ENCODE measurements at places on chromosomes 1 and 21.

DNA sequence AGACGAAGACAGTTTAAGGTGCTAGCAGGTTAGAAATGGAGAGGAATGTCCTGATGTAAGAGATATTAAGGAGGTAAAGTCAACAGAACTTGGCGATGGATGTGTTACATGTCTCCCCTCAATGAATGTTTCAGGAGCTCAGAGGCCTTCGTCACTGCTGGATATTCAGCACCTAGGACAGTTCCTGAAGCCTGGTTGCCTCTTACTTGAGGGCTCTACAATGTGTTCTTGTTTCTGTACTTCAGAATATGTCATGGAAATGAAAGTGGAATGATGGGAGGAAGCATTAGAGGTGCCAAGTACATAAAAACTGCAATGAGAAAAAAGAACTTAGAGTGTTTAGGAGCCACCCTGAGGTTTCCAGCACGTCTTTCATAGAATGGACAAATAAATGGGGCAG is 17.7 kb downstream of the TNR start:
- no peak for DNase-seq

DNA sequence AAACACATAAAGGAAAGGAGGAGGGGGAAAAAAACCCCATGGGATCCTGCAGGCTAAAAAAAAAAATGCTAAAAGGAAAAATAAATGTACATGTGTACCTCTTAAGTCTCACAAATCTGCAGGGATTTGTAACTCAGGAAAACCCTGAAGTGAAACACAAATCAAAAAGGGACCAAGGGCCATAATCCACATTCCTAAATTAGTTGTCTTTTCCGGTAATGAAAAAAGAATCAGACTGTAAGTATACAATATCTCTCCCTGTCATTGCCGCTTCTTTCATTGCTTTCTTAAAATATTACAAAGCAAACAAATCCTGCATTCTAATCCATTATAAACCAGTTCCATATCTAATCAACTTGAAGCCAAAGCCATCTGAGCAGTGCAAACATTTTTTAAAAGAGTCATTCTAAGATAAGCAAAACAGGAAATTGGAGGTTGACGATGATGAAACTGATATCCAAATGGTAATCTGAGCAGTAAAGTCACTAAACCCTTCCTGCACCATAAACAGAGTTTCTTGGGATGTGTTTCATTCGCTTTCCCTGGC is 58.7 kb upstream of the SIM2 start:
- DNase-seq, result no peak

DNA sequence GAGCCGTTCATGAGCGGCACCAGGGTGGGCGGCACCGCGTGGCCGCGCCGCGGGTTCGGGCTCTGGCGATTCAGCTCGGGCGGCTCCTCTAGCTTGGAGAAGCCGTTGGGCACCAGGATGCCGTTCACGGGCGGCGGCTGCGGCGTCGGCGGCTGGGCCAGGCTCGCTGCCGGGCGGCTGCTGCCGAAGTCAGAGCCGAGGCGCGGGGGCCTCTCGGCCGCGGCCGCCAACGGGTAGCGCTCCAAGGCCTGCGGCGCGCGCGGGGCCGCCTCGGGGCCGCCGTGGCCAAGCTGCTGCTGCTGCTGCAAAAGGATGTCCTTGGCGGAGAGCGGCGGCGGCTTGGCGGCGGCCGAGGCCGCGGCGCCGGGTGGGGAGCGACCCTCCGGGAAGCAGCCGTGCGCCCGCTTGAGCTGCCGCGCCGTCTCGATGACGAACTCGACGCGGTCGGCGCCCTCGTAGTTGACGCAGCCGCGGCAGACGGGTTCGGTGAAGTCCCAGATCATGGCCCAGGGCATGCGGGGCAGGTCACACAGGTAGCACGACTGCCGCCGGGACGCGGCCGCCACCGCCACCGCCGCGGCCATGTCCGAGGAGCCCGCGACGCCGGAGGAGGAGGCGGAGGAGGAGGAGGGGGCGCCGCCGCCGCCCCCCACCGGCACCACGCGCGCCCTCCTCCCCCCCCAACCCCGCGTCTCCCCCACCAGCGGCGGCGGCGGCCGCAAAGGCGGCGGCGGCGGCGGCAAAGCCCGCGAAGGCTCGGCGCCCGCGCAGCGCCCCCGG is 877 bp downstream of the IRF2BP2 start:
- DNase-seq, result peak; percentile 73

GRCh38 chr21:25459365-25459764 is 147.9 kb downstream of the MRPL39 start:
- DNase-seq, result no peak

- DNase-seq, result no peak
These were observed 5.8 kb downstream of the ELF3 start for GRCh38 chr1:202016022-202016810.

DNA sequence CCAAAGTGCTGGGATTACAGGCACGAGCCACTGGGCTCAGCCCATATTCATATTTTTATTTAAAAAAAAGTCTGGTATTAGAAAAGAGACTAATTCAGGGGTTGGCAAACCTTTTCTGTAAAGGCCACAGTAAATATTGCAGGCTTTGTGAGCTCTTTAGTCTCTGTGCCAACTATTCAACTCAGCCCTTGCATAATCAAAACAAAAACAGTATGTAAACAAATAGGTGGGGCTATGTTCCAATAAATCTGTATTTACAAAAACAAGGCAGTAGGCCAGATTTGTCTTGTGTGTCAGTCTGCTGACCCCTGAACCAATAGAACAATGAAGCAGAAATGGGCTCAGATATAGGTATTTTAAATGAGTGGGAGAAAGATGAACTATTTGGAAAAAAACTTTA is 49.3 kb downstream of the CDC42BPA start:
- no peak for DNase-seq

DNA sequence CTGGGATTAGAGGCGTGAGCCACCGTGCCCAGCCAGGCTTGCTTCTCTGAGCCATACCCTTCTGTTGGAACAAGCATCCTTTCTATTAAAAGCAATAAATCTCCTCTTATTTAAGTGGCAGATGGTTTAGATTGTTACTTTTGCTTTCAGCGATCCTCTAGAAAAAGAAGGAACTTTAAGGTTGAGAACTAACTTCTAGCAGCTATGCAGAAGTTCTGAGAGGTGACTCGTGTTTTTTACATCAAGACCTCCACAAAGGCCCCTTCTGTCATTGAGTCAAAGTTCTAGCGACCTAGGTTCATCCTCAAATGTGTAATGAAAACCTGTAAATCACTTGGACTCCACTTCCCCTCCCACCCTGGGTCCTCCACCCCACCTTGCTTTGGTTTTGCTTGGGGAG is 30.8 kb downstream of the PLEKHO1 start:
- no peak for DNase-seq

- DNase-seq, result no peak
These were observed 87.9 kb upstream of the PTBP2 start for GRCh38 chr1:96633695-96634094.

DNA sequence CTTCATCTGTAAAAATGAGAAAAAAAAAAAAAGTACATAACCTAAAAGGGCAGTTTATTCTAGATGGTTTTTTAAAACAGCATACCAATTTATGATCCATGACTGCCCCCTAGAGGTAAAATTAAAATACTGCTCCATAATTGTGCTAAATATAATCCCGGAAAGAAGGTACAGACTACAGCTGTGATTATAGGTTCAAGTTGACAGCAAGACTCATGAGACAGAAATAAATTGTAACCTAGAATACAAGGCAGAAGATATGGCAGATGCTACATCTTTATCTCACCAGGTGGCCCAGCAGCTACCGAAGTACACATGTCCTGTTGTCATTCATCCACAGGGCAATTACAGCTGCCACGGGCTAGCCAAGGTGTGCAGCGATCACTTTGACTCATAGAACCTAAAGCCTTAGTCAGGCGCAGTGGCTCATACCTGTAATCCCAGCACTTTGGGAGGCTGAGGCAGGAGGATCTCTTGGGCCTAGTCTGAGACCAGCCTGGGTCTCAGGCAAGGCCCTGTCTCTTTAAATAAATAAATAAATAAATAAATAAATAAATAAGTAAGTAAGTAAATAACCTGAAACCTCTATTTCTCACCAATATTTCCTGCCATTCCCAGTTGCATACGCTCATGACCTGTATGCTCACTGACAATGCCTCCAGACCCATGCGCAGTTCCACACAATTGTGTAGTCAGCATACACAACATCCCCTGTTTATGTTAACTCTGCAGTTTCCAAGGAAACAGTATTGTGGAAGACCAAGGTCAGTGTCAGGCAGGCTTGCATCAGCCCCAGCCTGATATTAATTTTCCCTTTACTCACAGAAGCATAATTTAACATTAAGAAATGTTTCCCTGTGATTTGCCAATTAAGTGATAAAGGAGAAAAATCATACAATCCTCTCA is 18.3 kb upstream of the PPIE start:
- peak; percentile 80 for DNase-seq

- no peak for DNase-seq
These were observed 339.5 kb upstream of the C1orf87 start for GRCh38 chr1:60413091-60413490.

- no peak for DNase-seq
These were observed 168.7 kb upstream of the NR5A2 start for GRCh38 chr1:199858856-199859255.

- no peak for DNase-seq
These were observed 92.5 kb upstream of the FMN2 start for GRCh38 chr1:239999170-239999569.

DNA sequence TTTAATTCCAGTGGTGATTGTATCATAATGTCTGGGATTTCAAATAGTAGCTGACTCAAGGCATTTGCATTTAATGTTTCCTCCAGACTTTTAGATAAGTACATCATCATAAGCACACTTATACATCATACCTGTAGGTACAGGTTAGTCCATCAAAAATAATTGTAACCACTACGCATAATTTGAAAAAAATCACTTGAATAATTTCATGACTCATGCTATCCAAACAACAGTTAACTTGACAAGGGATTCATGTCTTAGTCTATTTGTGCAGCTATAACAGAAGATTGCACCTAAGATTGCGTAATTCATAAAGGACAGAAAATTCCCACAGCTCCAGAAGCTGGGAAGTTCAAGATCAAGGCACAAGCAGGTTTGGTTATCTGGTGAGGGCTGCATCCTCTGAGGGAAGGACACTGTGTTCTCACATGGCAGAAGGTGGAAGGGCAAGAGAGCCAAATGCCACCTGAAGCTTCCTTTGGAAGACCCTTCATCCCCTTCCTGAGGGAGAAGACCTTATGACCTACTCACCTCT is 801.7 kb upstream of the BRINP3 start:
- no peak for DNase-seq

- no peak for DNase-seq
These were observed 55.4 kb upstream of the PTGFRN start for GRCh38 chr1:116854403-116854690.

DNA sequence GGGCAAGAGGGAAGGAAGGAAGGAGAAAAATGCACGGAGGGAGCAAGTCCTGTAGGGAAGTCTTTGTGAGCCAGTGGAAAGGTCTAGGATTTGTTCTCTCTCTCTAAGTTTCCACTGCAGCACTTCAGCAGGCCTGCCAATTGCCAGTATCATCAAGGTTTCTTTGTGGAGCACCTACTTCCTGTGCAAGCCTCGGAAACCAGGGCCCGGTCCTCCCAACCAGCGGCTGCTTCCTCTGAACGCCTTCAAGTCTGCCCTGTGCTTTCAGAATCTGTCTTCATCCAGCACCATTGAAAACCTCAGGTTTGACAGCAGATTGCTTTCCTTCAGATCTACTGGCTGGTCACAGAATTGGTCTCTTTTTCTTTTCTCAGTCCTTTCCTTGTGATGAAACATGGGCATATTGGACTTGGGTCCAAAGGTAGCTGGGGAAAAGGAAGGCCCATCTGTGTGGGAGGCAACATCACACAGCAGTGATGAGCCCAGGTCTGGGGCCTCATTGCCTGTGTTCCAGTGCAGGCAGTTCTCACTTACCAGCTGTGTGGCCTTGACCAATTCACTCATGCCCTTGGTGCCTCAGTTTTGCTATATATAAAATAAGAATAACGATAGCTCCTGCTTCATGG is 144.5 kb downstream of the SEC16B start:
- no peak for DNase-seq

- no peak for DNase-seq
These were observed 405.7 kb upstream of the NCAM2 start for GRCh38 chr21:20592463-20592862.

- DNase-seq, result no peak
These were observed 50.1 kb upstream of the RHOU start for GRCh38 chr1:228685081-228685660.

GRCh38 chr1:204792354-204792692 is 78.3 kb upstream of the NFASC start:
- no peak for DNase-seq

DNA sequence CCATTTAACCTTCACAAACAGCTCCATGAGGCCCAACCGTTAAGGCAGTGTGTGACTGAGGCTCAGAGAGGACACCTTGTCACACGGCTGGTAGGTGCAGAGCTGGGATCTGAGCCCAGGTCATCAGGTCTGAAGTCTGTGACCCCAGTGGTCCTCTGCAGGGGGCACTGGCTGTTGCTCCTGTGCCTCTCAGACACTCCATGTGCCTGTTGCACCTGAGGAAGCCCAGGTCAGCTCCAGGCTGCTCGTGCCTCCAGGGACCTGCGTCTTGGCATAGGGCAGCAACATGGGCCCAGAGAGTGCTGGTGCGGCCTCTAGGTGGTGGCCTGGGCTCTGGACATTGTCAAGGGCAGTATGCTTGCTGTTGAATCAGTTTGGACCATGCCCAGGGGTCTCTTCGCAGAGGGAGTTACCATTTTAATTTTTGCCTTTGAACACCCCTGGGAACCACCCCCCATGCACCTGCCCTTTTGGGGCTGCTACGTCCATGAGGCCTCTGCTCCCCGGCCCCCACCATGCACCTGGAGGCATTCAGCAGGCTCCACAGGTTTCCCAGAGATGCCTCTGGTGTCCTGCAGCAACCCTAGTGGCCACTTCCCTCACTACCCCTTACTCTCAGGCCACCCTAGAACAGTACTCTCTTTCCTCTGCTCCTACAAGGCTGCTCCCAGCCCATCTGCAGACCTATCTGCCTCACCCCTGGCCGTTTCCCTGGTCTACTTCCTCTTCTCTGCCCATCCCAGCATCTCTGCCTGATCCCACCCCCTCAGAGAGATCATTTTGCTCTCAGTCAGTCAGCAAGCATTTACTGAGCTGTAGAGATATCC is 25.2 kb upstream of the EPS8L3 start:
- no peak for DNase-seq

DNA sequence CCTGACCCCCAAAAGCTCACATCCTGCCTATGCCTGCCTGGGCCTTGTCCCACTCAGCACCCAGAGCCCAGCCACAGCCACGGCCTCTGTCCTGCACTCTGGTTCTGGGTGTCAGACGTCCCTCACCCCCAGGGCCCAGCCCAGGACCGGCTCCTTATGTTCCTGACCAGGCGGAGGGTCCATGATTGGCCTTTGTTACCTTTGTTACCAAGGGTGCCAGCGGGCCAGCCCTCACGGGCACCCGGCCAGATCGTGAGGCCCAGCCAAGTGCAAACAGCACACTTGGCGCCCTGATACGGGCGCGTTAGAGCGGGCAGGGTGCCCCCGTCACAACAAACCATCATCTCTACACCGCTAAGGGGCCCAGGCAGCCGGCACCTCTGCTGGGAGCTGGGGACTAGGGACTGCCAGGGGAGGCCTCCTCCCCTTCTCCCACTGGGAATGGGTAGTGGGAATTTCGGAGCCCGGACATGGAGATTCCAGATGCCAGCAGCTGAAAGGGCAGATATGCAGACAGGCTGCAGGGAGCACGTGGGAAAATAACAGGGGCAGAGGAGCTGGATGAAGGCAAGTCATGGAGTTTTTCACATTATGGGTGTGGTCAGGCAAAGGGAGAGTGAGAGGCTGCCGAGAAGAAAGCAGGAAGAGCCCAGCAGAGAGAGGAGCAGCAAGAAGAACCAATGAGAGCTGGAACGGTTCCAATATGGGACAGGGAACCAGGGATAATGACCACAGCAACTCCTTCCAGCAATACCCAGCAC is 22.1 kb downstream of the HSPG2 start:
- DNase-seq, result no peak

GRCh38 chr21:26100573-26100972 is 70.0 kb downstream of the APP start:
- no peak for DNase-seq
